ACHN (cell line): ENCODE measurements at places on chromosomes 4 and X.

GRCh38 chrX:147699061-147699460 lies 212.7 kb upstream of the FMR1 start:
- DNase-seq: no peak

DNA sequence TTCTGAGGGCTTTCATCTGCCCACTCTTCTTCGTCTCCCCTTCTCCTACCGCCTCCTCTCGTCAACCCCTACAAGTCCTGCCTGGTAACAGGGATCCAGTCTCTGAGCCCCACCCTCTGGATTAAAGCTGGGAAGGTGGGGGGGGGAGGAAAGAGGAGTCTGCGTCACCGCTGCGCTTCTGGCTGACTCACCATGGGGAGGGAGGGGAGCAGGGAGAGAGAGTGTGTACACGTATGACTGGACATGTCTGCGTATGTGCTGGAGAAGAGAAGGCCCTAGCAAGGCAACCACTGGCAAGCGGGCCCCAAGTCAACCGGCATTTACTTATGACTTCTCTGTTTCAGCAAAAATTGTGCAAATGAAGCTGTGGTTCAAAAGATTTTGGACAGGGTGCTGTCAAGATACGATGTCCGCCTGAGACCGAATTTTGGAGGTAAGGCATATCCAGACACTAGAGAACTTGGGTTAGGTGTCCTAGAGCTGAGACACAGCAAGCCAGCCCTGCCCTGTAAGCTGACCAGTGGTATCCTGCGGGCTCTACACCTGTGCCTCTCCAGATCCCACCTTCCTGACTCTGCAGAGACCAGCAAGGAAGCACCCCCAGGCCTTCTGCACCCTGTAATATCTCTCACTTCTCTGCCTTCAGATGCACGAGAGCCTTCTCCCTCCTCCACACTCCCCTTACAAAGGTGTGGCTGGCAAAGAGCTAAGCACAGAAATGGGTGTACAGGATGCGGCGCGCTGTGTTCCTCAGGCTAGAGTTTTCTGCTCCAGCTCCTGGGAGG lies 2.5 kb downstream of the GABRQ start:
- DNase-seq: no peak

DNA sequence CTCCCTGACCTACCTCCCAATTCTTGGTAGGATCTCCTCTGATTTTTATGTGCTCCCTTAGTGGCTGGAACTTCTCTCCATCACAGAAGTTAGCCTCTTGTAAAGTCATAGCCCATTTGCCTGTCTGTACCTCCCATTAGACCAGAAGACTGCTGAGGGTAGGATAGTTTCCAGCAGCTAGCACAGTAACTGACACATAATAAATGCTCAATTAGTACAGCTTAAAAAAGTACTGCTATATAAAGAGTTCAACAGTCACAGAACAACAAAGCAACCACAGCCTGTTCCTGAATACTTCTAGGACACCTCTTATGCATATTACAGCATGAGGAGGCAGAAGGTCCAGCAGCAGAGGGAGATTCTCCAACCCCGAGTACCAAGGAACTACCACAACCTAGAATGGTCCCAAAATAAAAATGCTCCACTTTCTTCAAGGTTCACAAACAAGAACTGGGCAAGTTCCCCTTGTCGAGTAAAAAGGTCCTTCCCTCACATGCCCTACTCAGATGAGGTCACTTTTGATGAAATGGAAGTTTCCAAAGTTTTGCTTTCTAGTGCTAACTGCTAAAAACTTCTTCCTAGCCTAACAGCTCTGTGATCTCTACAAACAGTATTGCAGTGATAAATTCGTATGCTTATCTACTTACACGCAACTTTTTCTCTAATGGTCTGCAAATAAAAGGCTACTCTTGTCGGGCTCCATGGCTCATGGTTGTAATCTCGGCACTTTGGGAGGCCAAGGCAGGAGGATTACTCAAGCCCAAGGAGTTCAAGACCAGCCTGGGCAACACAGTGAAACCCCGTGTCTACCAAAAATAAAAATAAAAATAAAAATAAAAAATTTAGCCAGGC lies 12.8 kb downstream of the MECP2 start:
- no peak for DNase-seq

DNA sequence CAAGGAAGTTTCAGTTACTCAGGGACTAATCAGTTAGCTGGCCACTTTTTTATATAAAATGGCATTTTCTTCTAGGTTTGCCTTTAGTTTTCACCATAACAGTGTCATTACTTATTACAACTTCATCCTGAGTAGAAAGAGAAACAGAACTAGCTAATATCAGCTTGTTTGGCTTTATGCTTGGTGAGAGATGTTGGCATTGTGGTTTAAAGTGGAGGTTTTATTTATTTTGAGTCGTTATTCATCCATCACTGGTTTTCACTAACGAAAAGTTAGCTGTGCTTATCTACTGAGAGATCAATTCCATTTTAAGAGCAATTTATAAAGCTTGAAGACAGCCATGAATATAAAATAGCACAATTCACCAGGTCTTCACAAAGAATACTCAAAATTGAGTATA lies 714.5 kb downstream of the GRID2 start:
- DNase-seq: no peak

- no peak for DNase-seq
Observed at GRCh38 chr4:89708903-89709421, 128.0 kb downstream of the SNCA start.
